SK-N-MC (cell line): ENCODE measurements at places on chromosomes 12 and 14.

DNA sequence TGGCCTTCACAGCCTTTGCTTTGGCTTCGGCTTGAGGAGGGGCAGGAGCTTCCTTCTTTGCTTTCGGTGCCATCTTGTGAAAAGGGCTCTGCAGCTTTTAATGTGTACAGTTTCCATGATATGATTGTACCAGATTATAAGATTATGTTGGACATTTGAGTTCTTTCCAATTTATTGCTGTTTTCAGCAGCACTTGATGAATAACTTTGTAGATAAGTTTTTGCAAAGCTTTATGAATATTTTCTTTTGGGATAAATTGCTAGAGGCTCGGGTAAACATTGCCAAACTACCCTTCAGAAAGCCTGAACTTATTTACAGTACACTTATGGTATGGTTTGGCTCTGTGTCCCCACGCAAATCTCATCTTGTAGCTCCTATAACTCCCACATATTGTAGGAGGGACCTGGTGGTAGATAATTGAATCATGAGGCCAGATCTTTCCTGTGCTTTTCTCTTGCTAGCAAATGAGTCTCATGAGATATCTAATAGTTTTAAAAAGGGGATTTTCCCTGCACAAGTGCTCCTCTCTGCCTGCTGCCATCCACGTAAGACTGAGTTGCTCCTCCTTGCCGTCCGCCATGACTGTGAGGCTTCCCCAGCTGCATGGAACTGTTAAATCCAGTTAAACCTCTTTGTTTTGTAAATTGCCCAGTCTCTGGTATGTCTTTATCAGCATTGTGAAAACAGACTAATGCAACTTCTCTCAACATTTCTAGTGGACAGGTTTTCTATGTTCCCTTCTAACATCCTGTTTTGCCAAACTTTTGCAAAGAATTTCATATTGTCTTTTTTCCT, 70.4 kb downstream of the RCOR1 start:
- DNase-seq: no peak

- no peak for DNase-seq
These were observed 52.6 kb upstream of the OTX2 start for GRCh38 chr14:56862836-56863235.

GRCh38 chr12:20210621-20211215, 157.6 kb upstream of the PDE3A start:
- DNase-seq: no peak

DNA sequence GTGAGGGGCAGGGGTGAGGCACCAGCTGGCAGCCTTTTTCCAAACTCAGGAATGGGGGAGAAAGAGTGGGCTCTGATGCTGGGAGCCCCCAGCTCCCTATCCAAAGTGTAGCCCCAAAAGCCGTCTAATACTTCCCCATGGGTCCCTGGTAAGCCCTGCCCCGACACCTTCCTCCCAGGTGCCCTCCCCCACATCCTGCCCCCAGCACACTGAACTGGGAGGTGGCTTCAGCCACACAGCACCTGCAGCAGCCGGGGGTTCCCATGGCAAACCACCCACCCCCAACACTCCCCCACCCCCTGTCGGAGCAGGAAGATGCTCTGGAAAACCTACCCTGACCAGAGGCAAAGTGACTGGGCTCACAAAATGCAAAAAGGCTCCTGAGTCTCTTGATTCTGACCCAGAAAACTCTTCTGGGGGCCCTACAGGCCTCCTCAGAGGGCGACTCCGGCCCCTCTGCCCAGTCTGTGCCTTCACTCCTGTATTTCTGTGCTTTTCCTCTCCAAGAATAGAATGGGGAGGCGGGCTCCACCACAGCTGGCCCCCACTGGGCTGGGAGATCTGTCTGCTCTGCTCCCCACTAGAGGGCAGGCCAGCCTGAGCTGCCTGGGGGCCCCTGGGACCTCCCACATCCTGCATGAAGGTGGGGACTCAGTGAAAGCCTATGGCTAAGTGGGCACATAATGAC, 81.6 kb downstream of the ITPK1 start:
- no peak for DNase-seq

DNA sequence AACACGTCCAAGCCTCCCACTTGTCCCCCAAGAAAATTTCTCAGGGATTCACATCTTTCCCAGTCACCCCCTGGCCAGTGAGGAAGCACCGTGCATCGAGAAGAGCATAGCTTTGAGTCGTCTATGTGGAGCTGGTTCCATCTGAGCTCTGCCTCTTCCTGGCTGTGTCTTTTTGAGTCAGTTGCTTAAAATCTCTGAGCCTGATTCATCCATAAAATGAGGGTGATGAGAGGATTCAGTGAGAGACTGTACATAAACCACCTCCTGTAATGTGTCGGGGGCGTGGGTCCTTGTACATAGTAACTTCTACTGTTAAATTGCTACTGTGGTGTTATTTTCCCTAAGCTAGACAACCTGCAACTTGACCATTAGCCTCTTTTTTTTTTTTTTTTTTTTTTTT, 13.8 kb downstream of the CD9 start:
- no peak for DNase-seq

GRCh38 chr14:102908766-102909455, 13.6 kb upstream of the AMN start:
- DNase-seq: no peak

- DNase-seq: no peak
These were observed 49.9 kb downstream of the OTX2 start for GRCh38 chr14:56760164-56760914.

- DNase-seq: no peak
These were observed 20.2 kb upstream of the FAM234B start for GRCh38 chr12:13023811-13024530.

DNA sequence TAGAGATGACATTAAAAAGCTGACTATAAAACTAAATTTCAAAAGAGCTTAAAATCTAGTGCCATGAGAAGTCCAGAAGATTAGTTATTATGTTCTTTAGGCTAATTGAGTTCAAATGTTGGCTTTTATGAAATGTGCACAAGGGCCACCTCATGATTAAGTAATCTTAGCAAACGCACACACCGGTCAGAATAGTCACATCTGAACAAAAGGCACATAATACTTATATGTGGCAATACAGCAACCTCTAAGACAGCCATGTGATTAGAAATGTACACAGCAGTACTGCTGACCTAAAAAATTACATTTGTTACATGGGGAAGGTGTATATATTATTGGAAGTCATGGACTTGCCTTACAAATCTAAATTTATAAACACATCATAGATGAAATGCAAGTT, 344.7 kb upstream of the GARIN6 start:
- DNase-seq: no peak

DNA sequence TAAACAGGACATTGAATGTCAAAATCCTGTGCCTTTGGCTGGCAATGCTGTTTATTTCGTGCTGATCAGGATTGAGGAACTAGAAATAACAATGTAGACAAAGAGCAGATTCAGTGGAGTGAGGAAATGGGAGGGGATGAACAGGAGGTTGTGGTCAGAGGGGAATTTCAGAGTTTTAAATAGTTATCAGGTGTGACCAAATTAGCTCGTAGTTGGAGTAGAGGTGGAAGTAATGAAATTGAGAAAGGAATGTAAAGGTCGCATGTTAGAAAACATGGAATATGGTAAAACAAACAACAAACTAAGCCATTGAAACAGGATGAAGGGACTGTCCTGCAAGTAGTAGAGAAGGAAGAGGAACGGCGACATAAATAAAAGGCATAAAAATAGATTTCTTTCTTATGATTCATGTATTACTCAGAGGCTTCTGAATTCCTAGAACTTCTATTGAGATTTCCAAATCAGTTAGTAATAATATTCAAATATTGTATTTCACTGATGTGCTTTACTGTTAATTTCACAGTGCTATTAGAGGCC, 9.5 kb upstream of the SAV1 start:
- DNase-seq: no peak

- no peak for DNase-seq
These were observed 19.7 kb downstream of the TESC start for GRCh38 chr12:117079487-117079886.

- no peak for DNase-seq
These were observed 3.2 kb downstream of the KCNH3 start for GRCh38 chr12:49541911-49542505.

DNA sequence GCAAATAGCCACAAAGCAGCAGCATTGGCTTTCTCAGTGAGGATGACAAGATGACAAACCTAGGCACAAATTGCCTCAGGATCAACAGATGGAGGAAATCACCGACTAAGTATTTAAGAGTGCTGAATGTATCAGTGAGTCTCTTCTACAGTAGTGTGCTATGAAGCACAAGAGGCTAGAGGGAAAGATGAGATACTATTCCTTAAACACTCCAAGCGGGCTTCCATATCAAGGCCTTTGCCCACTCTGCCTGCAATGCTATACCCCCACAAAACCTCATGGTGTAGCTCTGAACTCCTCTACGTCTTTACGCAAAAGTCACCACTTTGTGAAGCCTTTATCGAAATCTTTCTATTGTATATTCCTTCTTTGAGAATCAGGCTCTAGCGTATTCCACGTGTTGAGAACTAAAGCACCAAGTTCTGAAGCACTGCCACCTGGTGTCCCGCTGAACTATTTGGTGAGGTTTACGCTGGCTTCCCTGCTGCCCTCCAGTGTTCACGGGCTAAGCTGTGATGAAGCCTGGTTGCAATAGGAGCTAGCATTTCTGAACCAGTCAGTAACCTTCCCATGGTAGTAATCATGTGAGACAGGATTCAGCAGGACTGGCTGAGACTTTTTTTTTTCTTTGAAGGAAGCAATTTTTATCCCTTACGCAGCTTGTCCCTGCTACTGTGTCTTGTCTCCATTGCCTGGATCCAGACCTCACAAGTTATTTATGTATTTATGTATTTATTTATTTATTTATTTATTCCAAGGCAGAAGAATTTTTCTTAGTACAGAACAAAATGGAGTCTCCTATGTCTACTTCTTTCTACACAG, 426.5 kb upstream of the OR4E1 start:
- no peak for DNase-seq

DNA sequence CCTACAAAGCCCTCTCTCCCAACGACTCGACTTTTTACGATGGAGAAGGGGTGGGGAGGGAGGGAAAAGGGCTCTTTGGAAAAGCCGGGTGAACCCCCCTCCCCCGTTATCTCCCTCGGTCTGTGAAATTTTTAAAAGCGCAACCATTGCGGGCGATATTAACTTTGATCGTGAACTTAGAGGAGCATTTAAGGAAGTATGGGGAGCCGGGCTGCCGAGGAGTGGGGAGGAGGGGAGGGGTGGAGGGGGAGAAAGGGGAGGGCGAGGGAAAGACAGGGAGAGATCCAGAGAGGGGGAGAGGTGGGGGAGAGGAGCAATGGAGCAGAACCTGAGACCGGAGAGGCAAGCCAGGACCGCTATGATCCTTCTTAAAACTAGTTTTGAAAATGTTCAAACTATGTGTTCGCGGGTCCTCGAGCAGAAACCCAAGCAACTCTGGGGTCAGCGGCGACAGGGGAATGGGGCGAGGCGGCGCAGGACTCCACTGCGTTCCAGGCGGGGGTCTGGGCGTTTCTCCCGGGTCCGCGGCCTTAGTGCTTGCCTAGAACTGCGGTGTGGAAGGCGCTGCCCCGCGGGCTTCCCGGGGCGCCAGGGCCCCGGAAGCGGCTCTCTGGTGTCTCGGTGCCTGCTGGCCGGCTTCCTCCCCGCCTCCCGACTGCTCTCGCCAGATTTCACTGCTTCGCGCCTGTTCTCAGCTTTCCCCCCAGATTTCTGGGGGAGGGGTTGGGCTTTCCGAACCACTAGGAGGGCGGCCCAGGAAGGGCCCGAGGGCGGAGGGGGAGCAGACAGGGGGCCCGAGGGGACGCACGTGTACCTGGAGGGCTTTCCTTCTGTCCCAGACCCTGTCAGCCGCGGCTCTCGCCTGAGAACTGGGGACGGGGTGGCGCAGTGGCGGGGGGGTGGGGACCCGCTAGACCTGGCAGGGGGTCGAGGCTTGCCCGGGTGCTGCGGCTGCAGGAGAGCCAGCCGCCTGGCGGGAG, at the start of gene HOTAIR:
HOTAIR (minus strand) TSS at position 871 of the 980 bp plus-strand sequence.
- no peak for DNase-seq

DNA sequence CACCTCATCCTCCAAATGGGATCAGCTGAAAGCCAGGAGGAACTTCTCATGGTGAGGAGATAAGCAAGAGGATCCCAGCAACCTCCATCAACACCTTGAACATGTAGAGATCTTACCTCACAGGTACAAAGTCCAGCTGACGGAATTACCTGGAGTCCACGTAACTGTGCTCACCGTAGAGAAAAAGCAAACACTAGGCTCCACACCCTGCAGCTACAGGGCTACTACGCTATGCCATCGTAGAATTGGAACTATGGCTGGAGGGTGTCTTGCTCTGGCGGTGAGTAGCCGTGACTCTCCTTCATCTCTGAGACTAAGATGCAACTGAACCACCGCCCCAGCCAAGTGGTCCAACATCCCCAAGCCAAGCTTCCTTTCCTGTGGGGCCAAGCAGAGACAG, 50.5 kb downstream of the CRY1 start:
- no peak for DNase-seq

DNA sequence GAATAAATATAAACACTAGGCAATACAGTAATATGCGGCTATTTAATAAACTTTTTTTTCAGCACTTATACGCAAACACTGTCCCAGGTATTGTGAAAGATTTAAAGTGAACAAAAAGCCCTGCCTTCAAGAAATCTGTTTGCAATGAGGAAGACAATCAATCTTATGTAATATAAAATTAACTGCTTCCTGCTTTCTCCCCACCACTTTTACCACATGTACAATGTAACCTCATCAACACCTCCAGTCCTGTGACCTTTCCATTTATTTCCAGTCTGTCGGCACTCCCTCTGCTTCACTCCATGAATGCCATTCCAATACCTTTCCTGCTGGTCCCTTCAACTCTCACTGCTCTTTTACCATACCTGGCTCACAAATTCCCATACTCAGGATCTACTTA, 10.5 kb downstream of the SNX6 start:
- DNase-seq: no peak

GRCh38 chr12:5451251-5451650, 19.3 kb downstream of the NTF3 start:
- DNase-seq: no peak

DNA sequence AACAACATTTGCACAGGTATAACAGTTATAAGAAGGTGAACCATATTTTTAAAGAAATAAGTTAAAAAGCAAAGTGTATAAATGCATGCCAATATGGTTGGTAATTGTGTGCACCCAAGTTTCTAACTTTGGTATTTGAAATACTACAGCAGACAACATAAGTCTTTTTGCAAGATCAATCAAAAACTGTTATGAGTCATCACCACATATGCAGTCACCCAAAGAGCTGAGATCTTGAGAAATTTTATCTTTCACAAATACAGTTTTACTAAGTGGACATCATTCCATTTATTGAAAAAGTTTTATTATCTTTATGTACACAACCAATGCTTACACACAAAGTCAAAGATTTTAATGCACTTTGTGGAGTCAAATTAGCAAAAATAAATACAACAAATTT, 7.0 kb upstream of the ACSS3 start:
- DNase-seq: no peak

DNA sequence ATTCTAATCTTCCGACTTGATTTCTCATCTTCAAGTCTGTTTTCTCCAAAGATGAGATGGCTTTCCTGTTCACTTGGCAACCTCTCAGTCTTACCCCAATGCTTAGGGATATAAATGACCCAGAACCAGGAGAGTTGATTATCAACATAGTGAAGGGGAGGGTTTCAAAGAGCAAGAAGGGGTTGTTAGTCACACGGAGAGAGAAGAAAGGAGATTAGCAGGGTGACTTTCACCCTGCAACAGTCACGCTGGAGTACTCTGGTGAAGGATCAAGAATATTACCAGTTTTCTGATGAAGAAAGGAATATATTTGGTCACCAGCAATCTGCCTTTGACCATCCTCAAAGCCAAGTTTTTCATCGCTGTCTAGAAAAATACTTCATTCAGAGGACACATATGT, at the start of gene TMEM52B:
TMEM52B (plus strand) TSS at position 212 of the 400 bp plus-strand sequence. CDS start 543 bp downstream, outside the sequence.
- no peak for DNase-seq

GRCh38 chr14:68308726-68309520, 483.9 kb downstream of the ZFP36L1 start:
- DNase-seq: no peak
